CD4-positive, alpha-beta T cell treated with Interleukin-21 for 1 hour (primary cell): ENCODE measurements at places on chromosomes 11 and 22.

GRCh38 chr22:42279425-42280020 is 9.1 kb upstream of the TCF20 start:
- no peak for DNase-seq

- no peak for DNase-seq
Observed at GRCh38 chr11:126267650-126268049, 1.0 kb downstream of the SRPRA start.

- no peak for DNase-seq
Observed at GRCh38 chr22:28791841-28792490, 8.4 kb downstream of the XBP1 start.

GRCh38 chr11:64728757-64729365 is 5.9 kb upstream of the NRXN2 start:
- DNase-seq: no peak

DNA sequence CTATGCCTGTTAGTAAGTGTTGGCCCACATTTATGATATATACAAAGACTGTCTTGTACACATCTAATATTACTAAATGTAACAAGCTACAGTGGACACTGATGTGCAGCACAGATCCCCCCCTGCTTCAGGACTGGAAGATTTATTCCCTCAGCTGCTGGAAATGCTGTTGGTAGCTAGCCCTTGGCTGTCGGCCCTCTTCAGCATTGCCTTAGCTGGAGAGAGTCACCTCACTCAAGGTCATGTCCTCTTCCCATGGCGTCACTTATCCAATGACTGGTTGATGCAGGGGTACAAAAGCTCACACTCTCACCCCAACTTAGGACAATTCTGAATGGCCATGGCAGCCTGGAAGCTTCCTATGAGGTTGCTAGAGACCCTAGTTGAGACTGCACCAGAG is 312.7 kb downstream of the SOX6 start:
- DNase-seq: no peak

DNA sequence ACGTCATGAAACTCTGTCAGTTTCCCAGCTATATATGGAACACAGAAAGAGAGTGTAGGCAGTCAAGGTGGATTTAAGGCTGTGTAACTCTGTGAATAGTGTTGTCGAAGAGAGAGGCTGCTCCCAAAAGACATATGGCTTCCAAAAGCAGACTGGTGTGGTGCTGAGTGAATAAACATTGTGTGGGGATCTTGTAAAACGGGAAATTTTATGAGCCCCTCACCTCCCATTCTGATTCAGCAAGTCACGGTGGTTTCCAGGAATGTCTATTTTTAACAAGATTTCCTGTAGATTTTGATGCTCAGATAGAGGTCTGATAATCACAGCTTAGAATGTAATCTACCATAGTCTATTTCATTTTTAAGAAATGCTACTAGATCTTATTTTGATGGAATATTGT is 67.9 kb downstream of the SESN3 start:
- DNase-seq: no peak

- no peak for DNase-seq
Observed at GRCh38 chr11:68044145-68044813, 5.5 kb downstream of the TCIRG1 start.

GRCh38 chr11:108206171-108206570 is 16.3 kb downstream of the NPAT start:
- DNase-seq: no peak
